ENCODE measurements at places on chromosomes 13 and 19. TPM values are rescaled to one million over a fixed set of nuclear protein-coding genes. Genes with fewer than 3 reads are reported as not detected.

UGGT2 gene
- 39.6 TPM for total RNA-seq

- DNase-seq, result no peak
These were observed 17.6 kb downstream of the TMEM38A start for GRCh38 chr19:16678498-16678897.

PALM gene
- total RNA-seq, result 49.8 TPM

DNA sequence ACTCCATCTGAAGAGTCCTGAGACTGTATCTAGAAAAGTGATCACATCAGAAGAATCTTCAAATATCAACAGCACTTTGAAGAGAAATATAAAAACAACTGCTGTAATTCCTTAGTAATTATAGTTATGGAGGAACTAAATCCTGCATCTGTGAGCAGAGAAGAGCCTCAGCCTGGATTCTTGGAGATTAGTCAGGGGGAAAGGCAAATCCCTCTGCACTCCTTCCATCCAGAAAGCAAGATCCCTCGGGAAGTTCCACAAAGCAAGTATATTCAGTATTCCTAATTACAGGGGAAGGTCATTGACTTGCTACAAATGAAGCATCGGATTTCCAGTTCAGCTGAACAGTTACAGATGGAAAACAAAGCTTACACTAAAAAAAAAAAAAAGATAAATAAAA lies 256.6 kb upstream of the IPO5 start:
- no peak for DNase-seq

Data from kidney epithelial cell (primary cell).